T-cell (primary cell): ENCODE measurements at places on chromosomes 13 and 19.

- H3K36me3 ChIP-seq: no peaks in the 10 kb centered on the region
- no peak overlapping the region for H3K4me3 ChIP-seq
- peak overlapping the region; percentile 100 for H3K27ac ChIP-seq
- H3K4me1 ChIP-seq: peaks cover 38% of the 10 kb centered on the region
- no peak for DNase-seq
- H3K27me3 ChIP-seq: no peaks in the 10 kb centered on the region
Measured at GRCh38 chr19:12784871-12785430, 6.3 kb upstream of the JUNB start.

DNA sequence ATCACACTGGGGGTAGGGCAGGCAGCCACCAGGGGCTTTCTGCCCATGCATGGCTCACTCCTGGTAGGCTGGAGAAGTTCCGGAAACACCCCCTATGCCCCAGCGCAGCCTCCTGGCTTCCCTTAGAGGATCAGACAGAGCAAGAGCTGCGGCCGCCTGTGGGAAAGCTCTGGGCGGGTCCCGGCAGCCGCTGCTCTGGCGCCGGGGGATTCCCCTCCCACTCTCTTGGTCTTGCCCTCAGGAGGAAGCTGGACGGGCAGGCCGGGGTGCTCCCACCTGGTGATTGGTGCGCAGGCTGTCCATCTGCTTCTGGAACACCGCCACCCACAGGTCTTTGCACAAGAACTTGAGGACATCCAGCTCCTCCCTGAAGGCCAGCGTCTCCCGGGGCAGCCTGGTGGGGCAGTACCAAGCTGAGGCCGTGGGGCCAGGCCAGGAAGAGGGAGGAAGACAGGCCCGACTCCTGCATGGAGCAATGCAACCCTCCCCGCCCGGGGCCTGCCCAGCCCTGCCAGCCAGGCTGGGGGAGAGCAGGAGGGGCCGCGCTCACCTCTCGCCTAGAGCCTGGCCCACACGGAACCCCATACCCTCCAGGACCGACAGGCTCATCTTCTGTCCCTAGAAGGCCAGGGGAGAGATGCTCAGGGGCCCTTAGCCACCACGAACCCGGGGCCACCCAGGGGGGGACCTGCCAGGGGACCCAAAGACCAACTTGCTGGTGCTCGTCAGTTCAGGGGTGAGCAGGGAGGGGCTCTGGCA is 4.0 kb upstream of the NKPD1 start:
- peak overlapping the region; percentile 25 for H3K27ac ChIP-seq
- DNase-seq: peak; percentile 45
- peaks cover 7% of the 10 kb centered on the region for H3K27me3 ChIP-seq
- no peak overlapping the region for H3K4me3 ChIP-seq
- H3K4me1 ChIP-seq: peaks cover 41% of the 10 kb centered on the region
- H3K36me3 ChIP-seq: no peaks in the 10 kb centered on the region

DNA sequence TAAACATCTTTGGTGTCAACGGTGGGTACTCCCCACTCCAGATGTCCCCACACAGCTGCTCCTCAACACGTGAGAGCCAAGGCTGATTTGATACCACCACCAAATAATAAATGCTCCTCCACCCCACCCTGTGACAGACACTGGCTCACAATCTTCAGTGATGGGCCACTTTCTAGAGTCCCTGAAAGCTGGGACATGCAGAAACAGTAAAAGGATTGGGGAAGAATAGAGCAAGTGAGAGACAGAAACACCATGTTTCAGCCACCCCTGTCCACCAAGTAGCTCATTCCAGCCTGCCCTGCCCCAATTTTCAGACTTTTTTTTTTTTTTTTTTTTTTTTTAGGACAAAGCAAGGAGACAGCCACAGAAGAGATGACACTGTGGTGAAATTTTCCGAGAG is 1.6 kb downstream of the SLC46A3 start:
- peaks cover 5% of the 10 kb centered on the region for H3K36me3 ChIP-seq
- no peaks in the 10 kb centered on the region for H3K27me3 ChIP-seq
- peaks cover 8% of the 10 kb centered on the region for H3K4me1 ChIP-seq
- no peak for DNase-seq
- no peak overlapping the region for H3K4me3 ChIP-seq
- no peak overlapping the region for H3K27ac ChIP-seq

DNA sequence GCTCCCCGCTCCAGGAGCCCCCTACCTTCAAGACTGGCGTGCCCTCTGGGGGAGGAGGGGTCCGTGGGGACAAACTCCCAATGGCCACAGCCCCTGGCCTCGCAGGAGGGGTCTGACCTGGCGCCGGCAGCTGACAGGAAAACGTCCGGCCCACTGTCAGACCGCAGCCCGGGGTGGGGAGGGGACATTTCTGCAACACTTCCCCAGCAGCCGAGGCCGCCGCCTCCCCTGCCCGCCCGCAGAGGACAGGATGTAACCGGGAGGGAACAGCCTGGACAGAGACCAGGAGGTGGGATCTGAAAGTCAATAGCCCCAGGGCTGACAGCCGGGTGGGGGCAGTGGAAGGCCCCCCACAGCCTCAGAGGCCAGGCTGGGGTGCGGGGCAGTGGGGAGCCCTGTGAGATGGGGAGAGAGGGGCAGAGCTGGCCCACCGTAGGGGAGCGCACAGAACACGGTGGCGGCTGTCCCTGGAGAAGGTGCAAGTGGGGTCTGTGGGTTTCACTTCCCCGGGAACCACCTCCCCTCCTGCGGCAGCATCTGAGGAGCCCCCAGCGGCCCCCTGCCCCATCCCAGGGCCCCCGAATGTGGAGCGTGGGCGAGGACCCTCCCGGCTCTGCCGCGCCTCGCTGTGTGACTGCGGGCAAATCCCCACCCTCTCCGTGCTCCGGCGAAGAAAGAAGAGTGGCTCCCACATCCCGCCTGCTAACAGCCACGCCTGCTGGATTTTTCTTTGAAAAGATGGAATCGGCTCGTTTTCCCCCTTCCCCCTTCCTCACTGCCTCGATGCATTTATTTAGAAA is at the start of gene PEAK3:
Gene PEAK3 (minus strand): TSS at position 114 of the 800 bp plus-strand sequence. CDS start 1,244 bp downstream, outside the sequence.
- no peaks in the 10 kb centered on the region for H3K36me3 ChIP-seq
- H3K27ac ChIP-seq: no peak within 1 kb of the TSS
- H3K4me3 ChIP-seq: peak within 1 kb of the TSS; percentile 10

- no peaks in the 10 kb centered on the region for H3K36me3 ChIP-seq
- H3K4me3 ChIP-seq: no peak overlapping the region
Measured at GRCh38 chr19:44738603-44739558, 9.6 kb upstream of the BCL3 start.

DNA sequence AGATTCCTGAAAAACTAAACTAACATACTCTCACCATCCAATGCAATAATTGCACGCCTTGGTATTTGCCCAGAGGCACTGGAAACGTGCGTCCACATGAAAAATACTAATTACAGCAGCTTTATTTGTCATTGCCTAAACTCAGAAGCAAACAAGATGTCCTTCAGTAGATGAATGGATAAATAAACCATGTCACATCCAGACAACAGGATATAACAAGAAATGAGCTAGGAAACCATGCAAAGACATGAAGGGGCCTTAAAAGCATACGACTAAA is 25.0 kb downstream of the ELL start:
- H3K4me1 ChIP-seq: peaks cover 99% of the 10 kb centered on the region
- H3K36me3 ChIP-seq: no peaks in the 10 kb centered on the region
- no peak for DNase-seq
- peak overlapping the region; percentile 98 for H3K27ac ChIP-seq

GRCh38 chr19:39448271-39448670 is 2.9 kb downstream of the SUPT5H start:
- H3K4me3 ChIP-seq: no peak overlapping the region
- no peaks in the 10 kb centered on the region for H3K27me3 ChIP-seq
- H3K36me3 ChIP-seq: peaks cover 22% of the 10 kb centered on the region
- no peak for DNase-seq
- no peak overlapping the region for H3K27ac ChIP-seq

DNA sequence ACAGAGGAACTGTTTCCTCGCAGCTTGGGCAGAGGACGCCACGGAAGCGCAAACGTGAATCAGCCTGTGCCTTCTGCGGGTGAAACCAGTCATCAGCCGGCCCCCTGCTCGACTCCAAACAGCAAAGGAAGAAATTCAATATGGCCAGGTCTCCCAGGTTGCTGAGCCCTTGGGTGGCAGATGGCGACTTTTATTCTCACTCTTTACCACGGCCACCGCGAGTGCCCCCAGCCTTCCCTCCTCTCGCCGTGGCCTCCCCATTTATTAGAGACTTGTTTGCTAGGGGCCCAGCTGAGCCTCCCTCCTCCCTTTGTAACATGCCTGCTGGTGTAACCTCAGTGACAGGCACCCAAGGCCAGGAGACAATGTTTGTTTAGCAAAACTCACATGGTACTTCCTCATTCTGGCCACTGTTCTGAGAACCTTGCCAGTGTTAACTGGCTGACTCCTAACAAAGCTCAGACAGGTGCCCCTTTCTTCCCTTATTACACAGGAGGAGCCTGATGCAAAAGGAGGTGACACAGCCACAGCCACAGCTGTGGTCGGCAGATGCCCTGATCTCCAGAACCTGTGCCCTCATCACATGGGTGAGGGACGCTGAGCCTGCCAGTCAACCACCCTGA is 5.8 kb downstream of the RAB20 start:
- no peak overlapping the region for H3K4me3 ChIP-seq
- no peak for DNase-seq
- no peaks in the 10 kb centered on the region for H3K4me1 ChIP-seq
